ENCODE measurements at places on chromosomes 3 and 15.

GRCh38 chr3:50591196-50591741 lies 20.3 kb downstream of the CISH start:
- DNase-seq, result no peak

DNA sequence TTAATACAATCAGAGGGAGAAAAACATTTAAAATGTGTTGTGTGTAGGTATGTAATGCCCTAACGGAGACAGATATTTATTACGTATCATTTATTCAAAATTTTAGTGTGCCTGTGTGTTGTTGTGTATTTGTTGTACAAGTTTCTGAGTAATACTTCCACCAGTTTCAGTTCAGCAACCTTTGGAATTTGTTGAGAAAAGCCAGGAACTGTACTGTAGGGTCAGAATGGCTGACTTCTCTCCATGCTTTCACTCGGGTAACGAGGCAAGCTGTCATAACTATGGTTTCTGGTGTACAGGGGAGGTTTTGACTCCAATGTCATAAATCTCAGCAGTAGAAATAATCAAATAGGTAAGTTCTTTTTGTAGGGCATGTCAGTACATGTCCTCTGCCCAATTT lies 23.8 kb upstream of the CNTN6 start:
- no peak for DNase-seq

DNA sequence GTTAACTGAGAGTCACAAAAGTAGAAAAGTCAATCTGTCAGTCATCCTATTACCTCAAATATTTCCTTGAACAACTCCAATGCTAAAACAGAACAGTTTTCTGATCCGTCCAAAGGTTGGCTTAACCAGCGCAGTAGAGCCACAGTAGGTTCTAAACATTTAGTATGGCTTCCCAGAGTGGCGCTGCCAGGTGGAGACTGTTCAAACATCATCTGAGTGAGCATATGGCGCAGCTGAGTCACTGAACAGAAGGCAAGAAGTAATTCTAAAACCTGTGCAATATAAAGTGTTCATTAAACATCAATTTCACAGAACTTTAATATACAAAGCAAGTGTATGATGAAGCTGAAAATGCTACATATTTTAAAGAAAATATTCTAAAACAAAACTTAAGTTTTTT lies 19.9 kb downstream of the CIP2A start:
- no peak for DNase-seq

GRCh38 chr3:50950591-50950990 lies 275.9 kb downstream of the DOCK3 start:
- no peak for DNase-seq

DNA sequence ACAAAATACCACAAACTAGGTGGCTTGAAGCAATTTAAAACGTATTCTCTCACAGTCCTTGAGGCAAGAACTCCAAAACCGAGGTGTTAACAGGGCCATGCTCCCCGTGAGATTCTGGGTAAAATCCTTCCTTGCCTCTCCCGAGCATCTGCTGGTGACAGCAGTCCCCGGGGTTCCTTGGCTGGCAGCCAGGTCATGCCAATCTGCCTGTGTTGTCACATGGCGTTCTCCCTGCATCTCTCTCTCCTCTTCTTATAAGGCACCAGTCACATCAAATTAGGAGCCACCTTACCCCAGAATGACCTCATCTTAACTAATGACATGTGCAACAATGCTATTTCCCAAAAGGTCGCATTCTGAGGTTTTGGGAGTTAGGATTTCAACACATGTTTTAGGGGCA lies 26.3 kb upstream of the LRRN1 start:
- DNase-seq, result no peak

DNA sequence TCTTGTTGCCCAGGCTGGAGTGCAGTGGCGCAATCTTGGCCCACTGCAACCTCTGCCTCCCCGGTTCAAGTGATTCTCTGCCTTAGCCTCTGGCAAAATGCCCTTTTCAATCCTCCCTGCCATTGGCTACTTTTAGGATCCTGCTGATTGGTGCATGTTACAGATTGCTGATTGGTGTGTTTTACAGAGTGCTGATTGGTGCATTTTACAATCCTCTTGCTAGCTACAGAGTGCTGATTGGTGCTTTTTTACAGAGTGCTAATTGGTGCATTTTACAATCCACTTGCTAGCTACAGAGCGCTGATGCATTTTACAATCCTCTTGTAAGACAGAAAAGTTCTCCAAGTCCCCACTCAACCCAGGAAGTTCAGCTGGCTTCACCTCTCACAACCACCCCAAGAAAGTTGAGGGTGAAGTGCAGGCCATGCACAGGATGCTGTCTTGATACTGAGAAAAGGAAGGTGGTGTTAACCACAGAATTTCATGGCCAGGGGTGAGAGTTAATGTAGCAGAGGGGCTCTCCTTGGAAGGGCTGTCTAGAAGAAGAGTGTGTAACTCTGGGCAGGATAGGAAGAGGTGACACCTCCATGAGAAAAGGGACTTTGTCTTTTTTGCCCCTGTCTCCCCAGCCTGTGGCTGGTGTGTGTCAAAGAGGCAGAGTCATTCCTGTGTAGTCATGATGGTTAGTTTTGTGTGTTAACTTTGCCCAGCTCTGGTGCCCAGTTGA lies 145.9 kb downstream of the APBA2 start:
- DNase-seq, result no peak

DNA sequence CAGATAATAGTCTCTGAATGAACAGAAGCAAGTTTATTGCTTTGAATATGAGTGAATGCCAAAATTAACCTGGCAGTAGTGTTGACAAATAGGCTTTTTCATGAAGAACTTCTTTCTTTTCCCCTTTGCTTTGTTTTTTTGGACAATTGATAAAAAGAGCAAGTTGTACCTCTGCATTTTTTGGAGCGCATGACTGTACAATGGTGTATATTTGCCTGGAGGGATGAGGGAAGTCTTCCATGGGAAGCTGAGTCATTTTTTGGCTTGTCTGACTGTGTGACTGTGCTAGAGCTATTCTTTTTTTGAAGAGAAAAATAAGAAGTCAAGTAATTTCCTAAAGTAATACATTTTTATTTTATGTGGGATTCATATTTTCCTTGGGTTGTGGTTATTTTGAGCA lies 186.9 kb downstream of the KLHL25 start:
- DNase-seq, result no peak

- no peak for DNase-seq
These were observed 104.4 kb upstream of the ZBTB20 start for GRCh38 chr3:115251509-115251908.

DNA sequence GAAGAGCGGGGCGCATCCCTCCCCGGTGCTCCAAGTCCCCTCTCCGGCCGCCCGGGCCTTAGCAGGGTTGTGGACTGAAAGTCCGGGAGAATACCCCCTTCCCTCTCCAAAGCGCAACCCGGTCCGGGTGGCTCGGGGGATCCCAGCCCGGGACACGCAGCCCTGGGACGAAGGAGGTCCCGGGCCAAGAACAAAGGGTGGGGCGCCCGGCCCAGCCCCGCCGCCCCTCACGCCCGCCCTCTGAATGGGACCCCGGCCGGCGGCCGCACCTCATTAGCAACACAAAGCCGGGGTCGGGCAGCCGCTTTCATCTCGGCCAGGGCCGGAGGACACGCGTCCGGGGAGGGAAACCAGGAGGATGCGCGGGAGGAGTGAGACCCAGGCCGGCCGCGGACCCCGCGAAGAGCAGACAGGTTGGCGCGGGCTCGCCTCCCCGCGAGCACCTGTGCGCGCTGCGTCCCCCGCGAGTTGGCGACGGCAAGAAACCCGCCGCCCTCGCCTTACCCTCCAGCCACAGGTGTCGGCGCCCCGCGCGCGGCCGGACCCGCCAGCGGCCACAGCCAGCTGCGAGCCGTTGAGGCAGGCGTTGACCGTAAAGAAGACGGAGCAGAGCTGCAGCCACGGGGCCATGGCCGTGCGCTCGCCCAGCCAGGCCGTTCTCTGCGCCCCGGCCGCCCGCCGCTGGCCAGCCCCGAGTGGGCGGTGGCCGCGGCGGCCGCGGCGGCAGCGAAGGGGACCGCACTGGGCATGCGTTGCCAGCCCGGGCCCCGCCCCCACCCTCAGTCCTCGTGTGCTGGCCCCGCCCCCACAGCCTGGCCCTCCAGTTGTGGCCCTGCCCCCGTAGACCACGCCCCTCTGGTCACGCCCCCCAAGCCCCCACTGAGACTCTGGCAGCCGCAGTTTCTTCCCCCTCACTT lies at the start of gene IL17RD:
IL17RD (minus strand) TSS at position 697 of the 917 bp plus-strand sequence; CDS start at position 630, 67 bp downstream.
- no peak for DNase-seq

GRCh38 chr3:116394365-116394764 lies 50.9 kb downstream of the LSAMP start:
- no peak for DNase-seq

DNA sequence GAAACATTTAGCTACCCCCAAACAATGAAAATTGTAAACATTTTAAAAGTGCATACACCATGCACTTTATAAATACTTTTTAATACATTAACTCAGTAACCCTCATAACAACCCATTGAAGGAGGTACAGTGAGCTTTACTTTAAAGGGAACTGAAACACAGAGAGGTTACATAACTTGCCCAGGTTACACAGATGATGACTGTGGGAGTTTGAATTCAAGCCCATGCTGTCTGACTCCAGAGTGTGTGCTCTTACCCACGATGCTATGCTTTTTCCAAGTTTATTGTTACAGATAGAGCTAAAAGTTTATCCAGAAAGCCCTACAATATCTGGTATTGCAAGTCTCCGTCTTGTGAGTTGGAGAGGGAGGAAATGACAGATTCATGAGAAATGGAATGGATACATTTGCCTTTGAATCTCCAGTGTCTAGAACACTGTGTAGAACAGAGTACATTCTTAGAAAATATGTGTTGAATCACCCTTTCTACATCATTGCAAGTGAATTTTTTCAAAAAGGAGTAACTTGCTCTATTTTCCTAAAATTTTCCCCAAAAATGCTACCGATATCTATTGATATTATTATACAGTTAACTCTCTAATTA lies 428.3 kb downstream of the NAALADL2 start:
- no peak for DNase-seq

GRCh38 chr3:64184621-64185020 lies 40.6 kb downstream of the PRICKLE2 start:
- no peak for DNase-seq

DNA sequence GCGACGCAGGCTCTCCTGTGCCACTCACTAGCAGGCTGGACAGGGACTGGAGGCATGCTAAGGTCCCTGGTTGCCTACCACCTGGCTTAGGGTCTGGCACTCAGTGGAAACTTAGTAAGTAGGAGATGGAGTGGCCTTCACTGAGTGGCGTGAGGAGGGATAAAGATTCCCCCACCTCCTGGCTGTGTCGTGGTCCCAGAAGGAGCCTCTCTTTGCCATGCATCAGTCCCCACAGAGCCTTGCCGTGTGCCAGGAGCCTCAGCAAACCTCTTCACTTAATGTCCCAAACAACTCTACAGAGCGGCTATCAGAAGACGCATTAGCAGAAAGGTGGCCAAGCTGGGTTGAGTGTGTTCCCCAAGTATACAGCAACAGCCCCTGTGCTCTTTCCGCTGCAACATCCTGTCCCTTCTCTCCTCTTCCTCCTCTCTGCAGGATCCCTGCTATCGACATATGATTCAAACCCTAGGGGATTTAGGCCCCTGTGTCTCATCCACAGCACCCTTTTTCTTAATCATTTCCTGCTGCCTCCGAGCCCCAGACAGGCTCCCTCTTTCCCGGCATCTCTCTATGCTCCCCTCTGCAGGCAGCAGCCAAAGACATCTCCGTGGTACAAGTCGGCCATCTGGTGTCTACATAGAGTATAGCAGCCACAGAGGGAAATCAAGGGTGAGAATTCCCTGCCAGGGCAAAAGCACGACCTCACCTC lies 66.7 kb downstream of the SLC6A1 start:
- DNase-seq, result no peak

DNA sequence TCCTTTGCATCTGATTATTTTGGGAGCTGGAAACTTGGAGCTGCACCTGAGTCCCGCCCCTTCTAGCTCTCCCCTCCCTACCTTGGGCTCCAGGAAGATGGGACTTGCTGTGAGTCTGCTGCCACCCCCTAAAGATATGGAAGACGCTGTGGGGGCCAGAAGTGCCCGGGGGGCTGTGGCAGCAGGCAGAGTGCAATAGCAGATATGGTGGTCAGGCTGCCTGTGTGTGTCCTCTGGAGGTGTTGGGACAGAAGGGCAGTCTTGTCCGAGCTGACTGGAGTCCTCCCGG lies 485 bp downstream of the PAK6 start:
- DNase-seq, result no peak

DNA sequence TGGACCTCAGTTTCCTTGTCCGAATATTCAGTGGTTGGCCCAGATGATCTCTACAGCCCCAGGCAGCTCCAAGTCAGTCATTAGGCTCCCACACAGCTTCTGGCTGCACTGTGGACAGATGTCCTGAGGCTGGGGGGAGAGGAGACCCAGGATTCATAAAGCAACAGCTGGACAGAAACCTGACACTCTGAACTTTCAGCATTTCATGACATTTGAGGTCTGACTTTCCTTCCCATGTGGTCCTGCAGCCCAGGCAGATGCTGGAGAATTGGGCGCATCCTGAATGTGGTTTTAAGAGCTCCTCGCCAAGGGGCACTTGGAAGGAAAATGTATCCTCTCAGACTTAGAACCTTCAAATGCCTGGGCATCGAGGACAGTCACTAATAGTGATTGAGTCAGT lies 307.6 kb upstream of the LRRFIP2 start:
- no peak for DNase-seq

- no peak for DNase-seq
These were observed 88.2 kb upstream of the PROK2 start for GRCh38 chr3:71873093-71873611.

- no peak for DNase-seq
These were observed 13.0 kb downstream of the GUCA1C start for GRCh38 chr3:108940568-108941263.

GRCh38 chr3:16402451-16402850 lies 111.0 kb downstream of the RFTN1 start:
- DNase-seq, result no peak

- DNase-seq, result no peak
These were observed 66.9 kb downstream of the DCLK3 start for GRCh38 chr3:36697229-36698001.

- DNase-seq, result no peak
These were observed 29.3 kb upstream of the SH3BP5 start for GRCh38 chr3:15361494-15362214.

DNA sequence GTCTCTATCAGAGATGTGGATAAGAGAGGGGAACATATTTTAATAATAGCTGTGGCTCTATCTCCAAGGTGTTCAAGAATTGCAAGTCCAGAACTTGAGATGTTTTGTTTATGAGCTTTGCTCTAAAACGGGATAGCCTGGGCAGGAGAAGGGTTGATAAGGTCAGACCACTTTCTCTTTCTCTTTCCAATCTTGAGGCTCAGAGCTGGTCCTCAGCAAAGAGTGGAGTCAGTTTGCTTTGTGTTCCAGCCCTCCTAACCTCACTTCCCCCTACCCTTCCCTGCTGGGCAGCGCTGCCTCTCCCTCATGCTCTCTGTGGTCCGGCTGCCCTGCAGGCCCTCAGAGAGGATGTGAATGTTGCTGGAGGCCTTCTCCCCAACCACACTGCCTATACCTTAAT lies 13.8 kb downstream of the KLHL6 start:
- no peak for DNase-seq

- DNase-seq, result no peak
These were observed 169.5 kb upstream of the COL8A1 start for GRCh38 chr3:99468918-99469317.
